Esophagus mucosa (tissue), 1 donor: ENCODE measurements at places on chromosomes 11 and 22.

DNA sequence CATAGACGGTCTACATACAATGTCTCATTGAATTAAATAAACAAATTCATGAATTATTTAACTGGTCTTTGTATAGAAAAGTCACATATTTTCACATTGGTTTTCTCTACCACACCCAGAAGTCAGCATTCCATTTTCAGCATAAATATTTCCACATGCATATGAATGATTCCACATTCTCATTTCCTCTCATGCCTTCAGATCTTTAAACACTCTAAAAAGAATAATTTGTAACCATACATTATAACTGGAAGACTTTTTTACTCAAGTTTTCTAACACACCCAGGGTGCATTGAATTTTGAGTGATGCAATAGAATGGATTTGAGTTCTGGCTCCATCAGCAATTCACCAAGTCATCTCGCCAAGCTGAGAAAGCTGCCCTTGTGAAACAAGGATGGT is 501.8 kb upstream of the TENM4 start:
- no peak for ATAC-seq

DNA sequence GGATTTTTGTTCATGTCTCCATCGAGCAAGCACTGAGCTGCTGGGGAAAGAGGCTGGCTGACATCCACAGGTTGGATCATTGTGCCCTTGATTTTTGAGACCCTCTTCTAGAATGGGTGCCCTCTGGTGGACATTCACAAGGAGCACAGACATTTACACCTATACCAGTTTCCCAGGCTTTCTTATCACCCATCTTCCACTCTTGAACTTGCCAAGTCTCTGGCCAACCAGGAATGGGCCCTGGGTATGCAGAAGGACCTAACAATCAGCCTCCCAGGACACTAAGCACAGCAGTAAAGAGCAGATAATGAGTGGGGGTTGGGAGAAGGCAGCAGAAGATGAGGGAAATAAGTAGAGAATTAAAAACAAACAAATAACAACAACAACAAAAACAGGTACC is 5.7 kb upstream of the INTS4 start:
- peak; percentile 77 for ATAC-seq

- ATAC-seq: no peak
Measured at GRCh38 chr11:70381350-70381749, 17.0 kb upstream of the CTTN start.

GRCh38 chr11:120792306-120792705 is 231.6 kb upstream of the TBCEL start:
- ATAC-seq: no peak
